ENCODE measurements at places on chromosomes 7 and 10.

- DNase-seq: no peak
These were observed 58.8 kb downstream of the ARL4A start for GRCh38 chr7:12746211-12746610.

- DNase-seq: no peak
These were observed 2.4 kb downstream of the UROS start for GRCh38 chr10:125820701-125821100.

DNA sequence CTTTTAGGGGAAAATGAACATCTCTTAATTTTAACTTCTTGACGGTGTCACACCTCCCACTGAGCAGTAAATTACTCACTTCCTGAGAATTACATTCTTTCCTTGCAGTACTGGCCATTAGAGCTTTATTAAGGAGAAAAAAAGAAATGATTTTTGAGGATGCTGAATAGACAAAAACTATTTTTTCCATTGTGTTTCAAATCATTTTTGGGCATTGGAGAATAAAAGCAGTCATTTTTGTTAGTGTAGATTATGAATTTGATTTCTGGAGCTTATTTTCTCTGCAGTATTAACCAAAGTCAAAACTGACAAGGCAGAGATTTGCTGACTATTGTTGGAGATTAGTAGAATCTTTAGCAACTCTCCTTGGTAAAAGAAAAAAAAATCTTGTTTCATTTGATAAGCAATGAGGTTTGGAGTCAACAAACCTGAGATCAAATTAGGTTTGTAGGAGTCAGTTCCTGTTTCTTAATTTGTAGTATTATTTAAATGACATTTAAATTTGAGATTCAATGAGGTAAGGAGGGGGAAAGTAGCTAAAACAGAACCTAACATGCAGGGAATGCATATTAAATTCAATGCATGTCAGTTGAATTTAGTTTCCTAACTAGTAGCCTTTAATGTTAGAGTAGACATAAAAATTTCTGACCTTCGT is 70.6 kb downstream of the AP3M1 start:
- DNase-seq: no peak

- no peak for DNase-seq
These were observed 79.7 kb downstream of the VIPR2 start for GRCh38 chr7:159064816-159065510.

- DNase-seq: no peak
These were observed 11.1 kb upstream of the CPA1 start for GRCh38 chr7:130369110-130369711.

- no peak for DNase-seq
These were observed 5.2 kb downstream of the CPED1 start for GRCh38 chr7:120993553-120994191.

GRCh38 chr7:51141451-51142003 is 175.1 kb downstream of the COBL start:
- no peak for DNase-seq

DNA sequence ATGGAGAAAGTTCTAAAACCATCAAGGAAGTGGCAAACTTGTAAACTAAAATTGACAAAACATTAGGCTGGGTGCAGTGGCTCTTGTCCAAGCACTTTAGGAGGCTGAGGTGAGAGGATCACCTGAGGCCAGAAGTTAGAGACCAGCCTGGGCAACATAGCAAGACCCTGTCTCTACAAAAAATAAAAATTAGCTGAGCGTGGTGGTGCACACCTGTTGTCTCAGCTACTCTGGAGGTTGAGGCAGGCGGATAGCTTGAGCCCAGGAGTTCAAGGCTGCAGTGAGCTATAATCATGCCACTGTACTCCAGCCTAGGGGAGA is 29.4 kb upstream of the HNRNPH3 start:
- no peak for DNase-seq

DNA sequence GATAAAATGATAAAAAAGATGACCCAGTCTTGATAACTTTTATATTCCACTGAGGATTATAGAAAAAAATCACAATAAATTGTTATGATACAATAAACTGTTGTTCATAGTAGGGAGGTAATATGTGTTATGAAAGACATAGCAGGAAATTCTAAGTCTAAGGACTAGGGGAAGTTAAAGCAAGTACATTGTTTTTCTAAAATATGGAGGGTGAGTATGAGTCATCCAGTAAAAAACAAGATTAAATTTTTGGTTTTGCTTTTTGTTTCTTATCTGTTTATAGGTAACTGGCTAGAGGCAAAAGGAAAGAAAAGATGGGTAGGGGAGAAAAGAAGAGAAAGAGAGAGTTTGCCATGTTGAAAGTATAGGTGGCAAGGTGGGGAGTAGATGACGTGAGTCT is 188.4 kb downstream of the POLR1F start:
- DNase-seq: no peak

GRCh38 chr10:11144626-11145494 is 127.2 kb downstream of the CELF2 start:
- no peak for DNase-seq

- DNase-seq: no peak
These were observed 229.6 kb downstream of the RAB11FIP2 start for GRCh38 chr10:117817116-117817515.

DNA sequence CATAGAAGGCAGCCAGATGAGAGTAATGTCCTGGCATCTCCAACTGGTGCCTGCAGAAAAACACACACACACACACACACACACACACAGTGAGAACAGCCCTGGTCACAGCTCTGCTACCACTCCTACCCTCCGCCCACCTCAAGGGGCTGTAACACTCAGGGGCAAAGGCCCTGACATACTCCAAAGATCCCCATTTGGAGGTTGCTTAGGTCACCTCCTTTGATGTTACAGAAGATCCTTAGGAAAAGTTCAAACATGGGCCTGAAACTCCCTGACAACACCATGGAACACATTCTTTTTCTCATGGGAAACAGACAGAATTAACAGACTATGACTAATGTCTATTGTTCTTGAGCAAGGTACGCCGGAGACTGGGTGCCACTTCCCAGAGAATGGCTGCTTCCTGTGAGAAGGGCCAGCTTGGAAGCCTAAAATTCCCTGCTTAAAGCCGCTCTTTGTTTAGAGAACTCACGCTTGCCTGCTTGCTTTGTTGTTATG is 27.7 kb downstream of the DENND11 start:
- no peak for DNase-seq
